ENCODE measurements at places on chromosomes 6 and 20.

DNA sequence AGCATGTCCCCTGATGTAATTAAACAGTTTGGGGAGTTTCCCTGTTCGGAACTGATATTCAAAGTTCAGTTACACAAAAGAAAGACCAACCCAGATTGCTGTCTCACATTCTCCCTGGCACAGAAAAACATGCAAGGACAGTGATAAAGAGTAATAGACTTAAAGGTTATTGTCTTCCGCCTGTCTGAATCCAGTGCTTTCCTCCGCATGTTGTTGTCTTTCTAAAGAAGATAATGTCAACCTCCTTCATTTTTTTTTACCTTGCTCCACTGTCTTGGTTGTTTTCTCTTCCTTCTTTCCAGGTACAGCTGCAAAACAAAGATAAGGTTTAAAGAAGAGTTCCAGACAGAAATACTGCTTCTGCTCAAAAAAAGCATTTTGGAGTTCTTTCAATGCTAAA is 284.5 kb downstream of the TRDN start:
- no peak for DNase-seq

GRCh38 chr6:25032934-25033333 is 97.2 kb upstream of the RIPOR2 start:
- no peak for DNase-seq

GRCh38 chr20:38307371-38308046 is 3.6 kb downstream of the BPI start:
- no peak for DNase-seq

GRCh38 chr6:33323623-33323948 is 6.0 kb upstream of the ZBTB22 start:
- no peak for DNase-seq

DNA sequence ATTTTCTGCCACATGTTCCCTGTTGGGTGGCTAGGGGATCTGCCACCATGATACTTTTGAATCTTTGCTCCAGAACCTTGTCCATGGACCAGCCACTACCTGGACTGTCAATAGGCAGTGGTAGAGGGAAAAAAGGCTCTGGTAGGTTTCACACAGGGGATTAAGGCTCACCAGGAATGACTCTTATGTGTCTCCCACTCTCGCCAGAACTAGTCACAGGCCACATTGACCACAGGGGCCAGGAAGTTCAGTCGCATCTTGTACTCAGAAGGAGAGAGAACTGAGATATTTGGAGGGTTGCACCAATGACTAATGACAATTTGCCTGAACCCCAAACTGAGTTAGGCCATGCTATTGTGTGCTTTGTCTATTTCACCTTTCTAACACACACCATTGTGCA is 23.6 kb upstream of the APCDD1L start:
- no peak for DNase-seq

DNA sequence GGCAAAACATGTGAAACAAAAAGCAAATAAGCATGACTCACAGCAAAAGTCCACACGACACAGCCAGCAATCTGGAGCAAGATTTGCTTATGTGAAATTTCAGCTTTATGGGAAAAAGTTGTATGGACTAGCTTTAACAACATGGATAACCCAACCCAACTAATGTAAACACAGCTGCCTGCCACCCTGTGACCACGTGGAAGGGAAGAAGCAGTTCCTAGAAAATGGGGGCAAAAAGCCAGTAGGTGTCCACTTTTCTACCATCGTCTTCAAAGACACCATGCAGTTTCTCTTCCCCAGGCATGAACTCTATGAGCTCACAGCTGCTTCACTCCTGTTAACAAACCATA is 425.4 kb upstream of the RNF217 start:
- no peak for DNase-seq

GRCh38 chr6:66376001-66376400 is 669.0 kb upstream of the EYS start:
- DNase-seq, result no peak

DNA sequence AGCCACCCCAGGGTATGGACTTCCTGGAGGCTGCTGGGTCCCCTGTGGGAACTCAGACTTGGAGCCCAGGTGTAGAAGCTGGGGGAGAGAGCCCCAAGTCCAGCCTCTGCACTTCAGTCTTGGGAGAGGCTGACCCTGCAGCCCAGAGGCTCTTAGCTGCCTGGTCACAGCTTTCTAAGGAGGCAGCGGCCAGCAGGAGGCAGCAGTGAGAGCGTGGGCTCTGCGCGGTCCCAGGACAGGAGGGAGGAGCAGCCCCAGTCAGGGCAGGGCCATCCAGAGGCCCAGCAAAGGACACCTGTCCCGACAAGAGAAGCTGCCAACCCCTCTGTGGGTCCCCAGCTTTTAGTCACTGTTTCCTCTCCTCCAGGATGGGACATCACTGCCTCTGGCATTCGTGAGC is 9.4 kb downstream of the TREML2 start:
- no peak for DNase-seq

DNA sequence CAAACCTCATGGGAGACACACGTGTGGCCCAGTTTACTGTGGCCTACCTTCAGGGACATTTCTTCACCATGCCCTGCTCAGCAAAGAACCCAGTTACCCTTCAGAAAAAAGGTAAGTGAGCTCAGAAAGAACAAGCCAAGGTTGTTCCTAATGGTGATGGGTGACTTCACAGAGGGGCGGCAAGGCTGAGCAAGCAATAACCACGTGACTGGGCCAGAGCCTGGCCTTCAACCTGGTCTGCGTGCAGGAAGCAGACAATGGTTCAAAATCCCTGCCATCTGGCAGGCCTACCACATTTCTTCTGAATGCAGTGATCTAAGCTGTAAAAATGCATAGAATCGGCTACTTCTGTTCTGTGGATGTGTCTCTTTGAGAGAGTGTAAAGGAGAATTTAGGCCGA is 115.5 kb upstream of the CST7 start:
- no peak for DNase-seq
